ENCODE measurements at places on chromosomes 16 and 17.

DNA sequence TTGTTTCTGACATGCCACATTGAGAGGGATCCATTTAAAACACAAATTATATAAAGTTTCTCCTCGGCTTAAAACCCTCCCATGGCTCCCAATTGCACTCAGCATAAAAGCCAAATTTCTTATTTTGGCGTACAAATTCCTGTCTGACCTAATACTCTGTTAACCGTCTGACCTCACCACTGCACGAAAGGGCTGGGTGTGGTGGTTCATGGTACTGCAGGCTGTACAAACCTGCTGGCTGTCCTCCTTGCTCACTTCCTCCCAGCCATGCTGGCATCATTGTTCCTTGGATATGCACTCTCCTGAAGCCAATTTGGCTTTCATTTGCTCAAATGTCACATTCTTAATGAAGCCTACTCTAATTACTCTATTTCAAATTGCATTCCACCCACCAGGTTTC, 301.6 kb upstream of the C16orf82 start:
- no peak for DNase-seq

GRCh38 chr17:39079836-39080235, 71.6 kb downstream of the PLXDC1 start:
- no peak for DNase-seq

- peak; percentile 64 for DNase-seq
These were observed 107.6 kb downstream of the SPECC1 start for GRCh38 chr17:20116683-20117309.

DNA sequence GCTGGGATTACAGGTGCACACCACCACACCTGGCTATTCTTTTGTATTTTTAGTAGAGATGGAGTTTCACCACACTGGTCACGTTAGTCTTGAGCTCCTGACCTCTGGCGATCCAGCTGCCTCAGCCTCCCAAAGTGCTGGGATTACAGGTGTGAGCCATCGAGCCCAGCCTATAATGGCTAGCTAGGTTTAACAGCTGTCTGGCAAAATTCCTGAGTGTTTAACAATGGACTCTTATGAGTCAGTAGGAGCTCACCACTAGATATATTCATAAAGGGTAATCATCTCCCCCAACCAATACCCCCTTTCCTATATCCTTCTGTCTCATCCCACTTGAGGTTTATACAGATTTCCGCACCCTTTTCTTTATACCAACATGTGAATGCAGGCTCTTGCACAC, 91.5 kb upstream of the CDH13 start:
- DNase-seq = no peak

DNA sequence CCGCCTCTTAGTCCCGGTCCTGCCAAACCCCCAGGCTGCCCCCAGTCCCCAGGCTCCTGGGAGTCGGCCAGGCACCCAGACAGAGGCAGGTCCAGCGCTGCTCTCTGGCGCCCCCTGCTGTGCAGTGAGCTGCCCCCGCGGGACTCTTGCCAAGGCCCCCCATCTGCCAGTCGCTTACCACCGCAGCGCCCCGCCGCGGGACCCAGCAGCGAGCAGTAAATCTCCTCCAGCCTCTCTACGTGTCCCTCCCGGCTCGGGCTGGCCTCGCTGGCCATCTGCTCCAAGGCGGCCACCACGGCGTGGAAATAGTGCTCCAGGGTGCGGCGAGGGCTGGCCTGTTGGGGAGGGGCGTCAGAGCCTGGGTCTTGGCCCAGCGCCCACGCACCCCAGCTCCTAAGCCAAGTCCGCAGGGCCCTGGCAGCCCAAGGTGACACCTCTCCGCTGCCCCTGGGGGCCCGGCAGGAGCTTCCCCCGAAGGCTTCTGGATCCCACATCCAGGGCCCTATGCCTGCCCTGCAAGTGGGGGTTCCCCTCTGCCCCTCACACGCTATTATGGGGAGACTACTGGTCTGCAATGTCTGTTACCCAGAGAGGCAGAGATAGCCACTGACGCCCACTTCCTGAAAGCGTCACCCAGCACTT, 33.7 kb upstream of the MFSD6L start:
- no peak for DNase-seq

Measured in putamen (tissue), 1 donor.